ENCODE measurements at places on chromosomes 12 and 14.

GRCh38 chr14:78725086-78725485 is 554.9 kb downstream of the NRXN3 start:
- H3K27me3 ChIP-seq, result no peaks in the 10 kb centered on the region
- H3K4me1 ChIP-seq, result no peaks in the 10 kb centered on the region
- H3K4me3 ChIP-seq, result no peak overlapping the region
- no peaks in the 10 kb centered on the region for H3K36me3 ChIP-seq

DNA sequence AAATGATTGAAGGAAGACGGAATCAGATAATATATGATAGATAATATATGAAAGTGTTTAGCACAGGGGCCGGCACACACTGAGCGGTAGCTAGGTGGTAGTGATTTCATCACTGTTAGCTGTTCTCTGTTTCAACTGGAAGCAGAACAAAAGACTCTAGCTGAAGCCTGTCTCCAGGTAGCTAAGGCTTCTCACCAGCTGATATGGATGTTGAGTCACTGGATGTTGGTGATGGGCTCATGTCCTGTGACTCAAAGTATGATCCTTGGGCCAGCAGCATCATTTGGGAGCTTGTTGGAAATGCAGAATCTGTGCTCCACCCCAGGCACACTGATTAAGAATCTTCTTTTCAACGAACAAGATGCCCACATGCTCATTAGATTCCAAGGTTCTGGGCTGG is 21.7 kb upstream of the KCNA5 start:
- no peak for DNase-seq
- H3K27me3 ChIP-seq, result peaks cover 2% of the 10 kb centered on the region
- no peak overlapping the region for H3K4me3 ChIP-seq
- no peaks in the 10 kb centered on the region for H3K4me1 ChIP-seq
- no peak overlapping the region for H3K27ac ChIP-seq
- H3K36me3 ChIP-seq, result no peaks in the 10 kb centered on the region

DNA sequence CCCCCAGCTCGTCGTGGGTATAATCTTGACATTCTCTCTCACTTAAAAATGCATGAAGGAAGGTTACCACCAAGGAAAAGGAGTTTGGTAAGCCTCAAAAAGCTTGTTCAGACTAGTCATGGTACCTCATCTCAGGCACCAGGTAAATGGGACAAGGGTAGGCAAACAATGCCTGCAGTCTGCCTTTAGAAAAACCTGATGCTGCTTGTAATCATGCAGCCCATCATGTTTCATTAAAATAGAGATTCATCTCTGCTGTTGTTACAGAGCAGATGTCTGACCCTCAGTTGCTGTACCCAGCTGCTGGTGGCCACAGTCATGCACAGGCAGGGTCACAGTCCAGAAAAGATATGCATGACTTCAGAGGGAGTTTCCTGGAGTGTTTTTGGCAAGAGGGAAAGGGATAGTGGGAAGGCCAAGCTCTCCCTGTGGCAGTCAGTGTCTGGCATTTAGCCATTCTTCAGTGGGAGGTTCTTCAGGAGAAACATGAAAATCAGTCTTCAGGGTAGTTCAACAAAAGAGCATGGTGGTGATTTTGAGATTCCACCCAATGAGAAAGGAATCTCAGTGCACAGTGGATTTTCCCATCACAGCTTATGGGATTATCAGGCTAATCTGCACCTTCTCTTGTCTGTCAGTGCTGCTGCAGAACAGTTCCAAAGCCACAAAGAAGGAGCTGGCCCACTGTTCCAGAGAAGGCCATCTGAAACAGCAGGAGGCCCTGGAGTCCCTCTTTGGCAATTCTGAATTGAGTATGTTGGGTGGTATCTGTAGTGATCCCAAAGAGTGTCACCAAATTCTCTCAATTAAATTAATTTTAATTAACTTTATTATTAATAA is 202.7 kb upstream of the FRMD6 start:
- no peaks in the 10 kb centered on the region for H3K36me3 ChIP-seq
- H3K4me1 ChIP-seq, result no peaks in the 10 kb centered on the region
- DNase-seq, result no peak
- peaks cover 3% of the 10 kb centered on the region for H3K27me3 ChIP-seq

GRCh38 chr14:24236689-24237462 is 4.1 kb downstream of the GMPR2 start:
- H3K36me3 ChIP-seq, result peaks cover 57% of the 10 kb centered on the region
- no peak overlapping the region for H3K27ac ChIP-seq
- peaks cover 72% of the 10 kb centered on the region for H3K4me1 ChIP-seq
- no peak for DNase-seq
- H3K27me3 ChIP-seq, result no peaks in the 10 kb centered on the region

DNA sequence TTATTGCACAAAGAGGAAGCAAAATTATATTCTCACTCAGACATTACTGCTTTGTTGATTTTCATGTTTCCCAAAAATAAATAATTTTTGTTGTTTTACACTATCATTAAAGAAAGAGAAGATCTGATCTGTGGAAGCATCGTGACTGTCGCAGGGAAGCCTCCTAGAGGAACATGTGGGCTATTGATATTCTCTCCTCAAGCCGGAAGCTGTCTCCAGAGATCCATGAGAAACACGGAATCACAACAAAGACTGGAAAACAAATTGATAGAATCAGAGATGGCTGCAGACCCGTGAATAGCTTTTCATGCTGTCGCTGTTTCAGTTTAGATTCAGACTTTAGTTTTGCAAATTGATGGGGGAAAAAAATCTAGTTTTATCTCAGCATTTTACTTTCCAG is 235.2 kb upstream of the TMPO start:
- H3K27ac ChIP-seq, result no peak overlapping the region
- DNase-seq, result no peak
- no peak overlapping the region for H3K4me3 ChIP-seq
- no peaks in the 10 kb centered on the region for H3K4me1 ChIP-seq
- H3K27me3 ChIP-seq, result peaks cover 5% of the 10 kb centered on the region
- H3K36me3 ChIP-seq, result no peaks in the 10 kb centered on the region

DNA sequence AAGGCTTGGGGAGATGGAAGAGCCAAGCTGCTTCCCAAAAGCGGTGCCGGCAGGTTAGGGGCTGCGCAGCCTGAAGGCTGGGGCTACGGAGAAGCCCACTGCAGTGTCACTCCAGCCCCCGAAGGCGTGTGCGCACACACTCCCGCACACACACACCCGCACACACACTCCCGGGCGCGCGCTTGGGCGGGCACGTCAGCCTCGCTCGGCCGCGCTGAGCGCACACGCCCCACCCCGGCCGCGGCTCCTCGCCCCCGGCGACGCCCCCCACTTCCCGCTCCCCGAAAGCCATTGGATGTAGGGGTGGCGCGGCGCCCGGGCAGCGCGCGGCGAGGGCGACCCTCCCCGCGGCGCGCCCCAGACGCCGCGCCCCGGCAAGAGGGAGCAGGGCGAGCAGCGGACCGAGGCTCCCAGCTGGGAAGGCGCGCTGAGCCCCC is at the start of gene KCNK10:
TSS of gene KCNK10 (minus strand) at position 184 of the 437 bp plus-strand sequence. CDS start 471 bp downstream, outside the sequence.
- peaks cover 2% of the 10 kb centered on the region for H3K4me1 ChIP-seq
- H3K4me3 ChIP-seq, result peak within 1 kb of the TSS; percentile 45
- no peak within 1 kb of the TSS for H3K27ac ChIP-seq
- peaks cover 46% of the 10 kb centered on the region for H3K27me3 ChIP-seq

DNA sequence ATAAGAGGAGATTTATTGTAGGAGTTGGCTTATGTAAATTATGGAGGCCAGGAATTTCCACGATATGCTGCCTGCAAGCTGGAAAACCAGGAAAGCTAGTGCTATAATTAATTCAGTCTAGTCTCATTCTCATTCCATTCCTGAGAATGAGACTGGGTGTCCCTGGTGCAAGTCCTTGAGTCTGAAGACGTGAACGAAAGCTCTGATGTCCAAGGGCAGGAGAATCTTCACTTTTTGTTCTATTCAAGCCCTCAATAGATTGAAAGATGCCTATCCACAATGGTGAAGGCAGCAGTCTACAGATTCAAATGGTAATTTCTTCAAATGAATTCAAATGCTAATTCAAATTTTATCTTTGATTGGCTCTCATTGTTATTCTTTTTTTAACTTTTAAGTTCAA is 851.1 kb upstream of the MGAT4C start:
- no peak for DNase-seq
- H3K4me1 ChIP-seq, result no peaks in the 10 kb centered on the region
- no peaks in the 10 kb centered on the region for H3K27me3 ChIP-seq
- H3K27ac ChIP-seq, result no peak overlapping the region
- no peaks in the 10 kb centered on the region for H3K36me3 ChIP-seq

GRCh38 chr14:24411443-24412389 is 12.9 kb downstream of the NYNRIN start:
- H3K27me3 ChIP-seq, result no peaks in the 10 kb centered on the region
- no peak overlapping the region for H3K27ac ChIP-seq
- no peak for DNase-seq
- H3K4me3 ChIP-seq, result no peak overlapping the region

DNA sequence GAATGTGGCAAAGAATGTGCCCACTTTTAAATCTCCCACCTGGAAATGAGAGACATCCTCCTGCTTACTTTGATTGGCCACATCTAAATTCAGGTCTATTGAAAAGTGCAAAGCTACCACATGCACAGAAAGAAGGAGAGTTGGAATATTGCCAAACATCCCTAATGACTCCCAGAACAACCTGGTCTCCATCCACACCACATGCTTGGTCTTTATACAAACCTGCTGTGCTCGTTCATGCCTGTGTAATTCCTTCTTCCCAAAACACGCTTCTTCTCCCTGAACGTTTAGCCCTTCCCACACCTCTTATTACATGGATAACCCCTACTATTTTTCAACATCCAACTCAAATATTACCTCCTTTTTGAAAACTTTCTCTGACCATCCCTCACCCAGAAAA is 66.2 kb upstream of the BCL2L14 start:
- H3K27ac ChIP-seq, result no peak overlapping the region
- peaks cover 11% of the 10 kb centered on the region for H3K36me3 ChIP-seq
- no peak for DNase-seq
- peaks cover 8% of the 10 kb centered on the region for H3K27me3 ChIP-seq
- H3K4me3 ChIP-seq, result no peak overlapping the region

- no peak for DNase-seq
- no peaks in the 10 kb centered on the region for H3K27me3 ChIP-seq
- peaks cover 36% of the 10 kb centered on the region for H3K4me1 ChIP-seq
- H3K4me3 ChIP-seq, result no peak overlapping the region
- H3K27ac ChIP-seq, result no peak overlapping the region
These were observed 17.6 kb downstream of the RAB35 start for GRCh38 chr12:120098756-120099470.

GRCh38 chr12:122834921-122835749 is at the start of gene HIP1R:
HIP1R (plus strand) TSS chr12:122835457; CDS start chr12:122835551, 94 bp downstream.
- peaks cover 23% of the 10 kb centered on the region for H3K4me1 ChIP-seq
- peak within 1 kb of the TSS; percentile 83 for H3K4me3 ChIP-seq
- DNase-seq, result peak; percentile 60
- H3K27me3 ChIP-seq, result peaks cover 15% of the 10 kb centered on the region

DNA sequence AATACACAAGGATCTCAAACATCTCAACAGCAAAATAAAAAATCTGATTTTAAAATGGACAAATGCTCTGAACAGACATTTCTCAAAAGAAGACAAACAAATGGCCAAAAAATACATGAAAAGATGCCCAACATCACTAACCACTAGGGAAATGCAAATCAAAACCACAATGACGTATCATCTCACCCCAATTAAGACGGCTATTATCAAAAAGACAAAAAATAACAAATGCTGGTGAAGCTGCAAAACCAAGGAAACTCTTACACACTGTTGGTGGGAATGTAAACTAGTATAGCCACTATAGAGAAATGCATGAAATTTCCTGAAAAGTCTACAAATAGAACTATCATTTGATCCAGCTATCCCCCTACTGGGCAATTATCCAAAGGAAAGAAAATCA is 145.0 kb downstream of the BTG1 start:
- no peak overlapping the region for H3K27ac ChIP-seq
- peaks cover 25% of the 10 kb centered on the region for H3K36me3 ChIP-seq
- no peaks in the 10 kb centered on the region for H3K27me3 ChIP-seq

DNA sequence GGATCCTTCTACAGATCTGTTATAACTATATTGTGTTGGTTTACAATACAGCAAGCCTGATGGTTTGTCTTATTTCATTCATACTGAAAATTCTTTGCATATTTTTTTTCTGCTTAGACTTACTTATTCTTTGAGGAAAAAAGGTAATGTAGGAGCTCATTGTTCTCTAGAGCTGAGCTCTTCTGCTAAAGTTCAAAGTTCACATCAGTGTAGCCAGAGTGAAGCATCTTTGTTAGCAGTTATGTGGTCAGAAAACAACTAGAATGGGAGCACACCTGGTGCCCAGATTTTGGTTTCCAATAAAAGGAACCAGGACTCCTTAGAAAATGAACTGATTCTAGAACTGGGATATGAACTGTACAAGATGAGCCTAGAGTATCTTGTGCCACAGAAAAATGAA is 10.3 kb downstream of the GPX2 start:
- H3K36me3 ChIP-seq, result peaks cover 41% of the 10 kb centered on the region
- no peak overlapping the region for H3K4me3 ChIP-seq

GRCh38 chr14:55707365-55707804 is 127.4 kb downstream of the KTN1 start:
- no peak overlapping the region for H3K4me3 ChIP-seq
- no peak for DNase-seq
- no peaks in the 10 kb centered on the region for H3K27me3 ChIP-seq
- H3K4me1 ChIP-seq, result no peaks in the 10 kb centered on the region
- H3K36me3 ChIP-seq, result no peaks in the 10 kb centered on the region

DNA sequence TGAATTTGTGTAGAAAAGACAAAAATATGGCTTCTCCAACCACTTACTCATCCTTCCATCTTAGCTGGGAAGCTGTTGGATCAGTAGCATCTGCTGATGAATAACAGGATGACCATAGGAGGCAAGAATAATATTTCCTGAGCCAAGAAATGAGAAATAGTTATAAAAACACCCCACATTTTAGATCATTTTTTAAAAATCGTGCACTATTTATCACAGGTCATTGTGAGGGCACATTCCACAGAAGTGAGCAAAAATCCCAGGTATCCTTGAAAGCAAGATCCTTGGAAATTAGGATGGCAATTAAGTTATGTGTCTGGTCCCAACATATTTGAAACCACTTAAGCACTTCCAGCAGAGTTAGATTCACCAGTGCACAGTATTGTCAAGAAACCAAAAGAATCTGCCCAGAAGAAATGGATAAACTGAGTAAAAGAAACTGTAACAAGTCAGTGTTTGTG is 8.4 kb downstream of the FAR2 start:
- peaks cover 3% of the 10 kb centered on the region for H3K36me3 ChIP-seq
- no peak overlapping the region for H3K4me3 ChIP-seq
- H3K27ac ChIP-seq, result no peak overlapping the region

Data from activated CD8-positive, alpha-beta memory T cell treated with anti-CD3 and anti-CD28 coated beads, Interleukin-2, amount 10 ng/mL, durations not matched to agents 7 days and 5 days (primary cell).